Hematopoietic multipotent progenitor cell treated with erythropoietin and hydrocortisone succinate and interleukin-3 and kit ligand, for 17 days (in vitro differentiated cells): ENCODE measurements at places on chromosomes 7 and 10.
A peak's percentile ranks its signal among the peaks of the same experiment; 100 is the strongest.

GRCh38 chr7:24820730-24821044, 63.4 kb upstream of the GSDME start:
- no peak for DNase-seq

- DNase-seq, result no peak
Measured at GRCh38 chr7:107551936-107552335, 11.8 kb downstream of the COG5 start.

GRCh38 chr10:123854003-123854402, 37.6 kb downstream of the CPXM2 start:
- DNase-seq, result no peak

- no peak for DNase-seq
Measured at GRCh38 chr7:113915956-113916355, 2.9 kb downstream of the PPP1R3A start.

GRCh38 chr7:84088802-84089201, 105.8 kb downstream of the SEMA3A start:
- DNase-seq, result no peak

- no peak for DNase-seq
Measured at GRCh38 chr10:120819366-120819765, 31.8 kb upstream of the WDR11 start.

GRCh38 chr7:44072364-44073231, 7.2 kb upstream of the PGAM2 start:
- peak; percentile 37 for DNase-seq

GRCh38 chr10:8312079-8312478, 257.6 kb downstream of the GATA3 start:
- DNase-seq, result no peak
